ENCODE measurements at places on chromosomes 16 and 17. TPM values are rescaled to one million over a fixed set of nuclear protein-coding genes. Genes with fewer than 3 reads are reported as not detected.

GRCh38 chr17:65864394-65864793 lies 302.9 kb upstream of the AXIN2 start:
- H3K27me3 ChIP-seq: no peaks in the 10 kb centered on the region
- H3K4me1 ChIP-seq: no peaks in the 10 kb centered on the region
- H3K36me3 ChIP-seq: no peaks in the 10 kb centered on the region
- no peak overlapping the region for H3K27ac ChIP-seq
- DNase-seq: no peak
- H3K4me3 ChIP-seq: no peak overlapping the region

Gene TRIM47
- 16.8 TPM for total RNA-seq

Gene MRPL38
- total RNA-seq: 27.2 TPM

DNA sequence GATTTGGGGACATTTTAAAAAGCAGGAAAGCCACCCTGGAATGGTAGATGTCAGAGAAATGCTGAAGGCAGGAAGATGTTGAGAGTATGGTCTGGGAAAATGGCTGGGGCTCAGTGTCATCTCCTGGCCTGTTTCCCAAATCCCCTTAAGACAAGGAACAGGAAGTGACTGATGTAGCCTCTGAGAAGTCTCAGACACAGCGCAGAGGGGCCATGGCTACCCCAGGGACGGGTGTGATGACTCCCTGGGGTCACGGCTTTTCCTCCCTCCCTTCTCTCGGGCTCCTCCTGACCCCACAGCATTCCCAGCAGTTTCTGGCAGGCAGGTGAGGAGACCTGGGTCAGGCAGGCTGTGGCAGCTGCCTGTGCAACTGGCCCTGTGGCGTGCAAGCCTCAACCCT lies 45.4 kb downstream of the RAP1GAP2 start:
- H3K4me3 ChIP-seq: no peak overlapping the region
- H3K27ac ChIP-seq: no peak overlapping the region
- no peaks in the 10 kb centered on the region for H3K4me1 ChIP-seq
- no peak for DNase-seq

Gene STX1B
- total RNA-seq: 1.3 TPM

- H3K4me3 ChIP-seq: no peak overlapping the region
- H3K27ac ChIP-seq: no peak overlapping the region
- H3K4me1 ChIP-seq: no peaks in the 10 kb centered on the region
- H3K27me3 ChIP-seq: no peaks in the 10 kb centered on the region
- no peaks in the 10 kb centered on the region for H3K36me3 ChIP-seq
- no peak for DNase-seq
Measured at GRCh38 chr17:49327835-49328784, 33.9 kb downstream of the ZNF652 start.

Gene GPRC5B
- total RNA-seq: 40.0 TPM

Gene NTN1
- total RNA-seq: 163 TPM

- peaks cover 19% of the 10 kb centered on the region for H3K4me1 ChIP-seq
- peak overlapping the region; percentile 54 for H3K27ac ChIP-seq
- H3K4me3 ChIP-seq: no peak overlapping the region
- no peaks in the 10 kb centered on the region for H3K27me3 ChIP-seq
- DNase-seq: no peak
Measured at GRCh38 chr17:31486351-31487062, 95.0 kb downstream of the RAB11FIP4 start.

- H3K4me1 ChIP-seq: peaks cover 5% of the 10 kb centered on the region
- H3K27me3 ChIP-seq: no peaks in the 10 kb centered on the region
- H3K36me3 ChIP-seq: no peaks in the 10 kb centered on the region
Measured at GRCh38 chr17:66430846-66431795, 128.7 kb downstream of the PRKCA start.

DNA sequence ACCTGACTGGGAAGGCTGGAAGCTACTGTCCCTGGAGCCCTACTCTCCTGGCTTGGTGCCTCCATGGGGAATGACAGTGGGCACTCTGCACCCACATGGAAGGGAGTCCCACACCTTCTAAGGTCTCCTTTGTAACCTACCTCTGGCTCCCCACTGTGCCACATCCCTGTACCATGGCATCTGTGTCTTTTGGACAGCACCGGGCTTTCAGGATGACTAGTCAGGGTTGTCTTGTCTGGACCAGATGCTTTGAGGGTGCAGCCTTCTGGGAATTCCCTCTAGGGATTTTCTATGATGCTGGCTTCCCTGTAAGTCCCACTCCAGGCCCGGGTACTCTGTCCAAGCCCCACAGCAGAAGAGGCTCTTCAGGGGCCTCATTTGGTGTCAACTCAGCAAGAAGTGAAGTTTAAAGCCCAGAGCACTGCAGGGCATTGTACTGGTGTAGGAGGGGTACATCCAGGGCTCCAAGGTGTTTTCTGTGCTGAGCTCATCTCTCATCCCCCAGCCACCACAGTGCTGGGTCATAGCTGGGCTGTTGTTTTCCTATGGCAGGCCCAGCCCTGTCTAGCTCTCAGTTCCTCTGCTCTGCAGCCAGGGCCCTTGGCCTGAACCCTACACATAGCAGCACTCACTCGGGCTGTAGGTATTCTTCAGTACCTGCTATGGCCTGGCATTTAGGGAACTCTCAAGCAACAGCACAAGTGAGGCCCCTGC lies 255.3 kb downstream of the CPPED1 start:
- DNase-seq: no peak
- no peak overlapping the region for H3K4me3 ChIP-seq
- no peaks in the 10 kb centered on the region for H3K27me3 ChIP-seq
- no peaks in the 10 kb centered on the region for H3K36me3 ChIP-seq

GRCh38 chr16:86732621-86733295 lies 154.4 kb downstream of the FOXL1 start:
- no peaks in the 10 kb centered on the region for H3K4me1 ChIP-seq
- no peak overlapping the region for H3K4me3 ChIP-seq
- no peaks in the 10 kb centered on the region for H3K27me3 ChIP-seq

Gene SEC14L1
- total RNA-seq: 54.0 TPM

Gene SRCIN1
- 0.52 TPM for total RNA-seq

Gene APOBR
- total RNA-seq: 0.78 TPM

Gene HS3ST3B1
- total RNA-seq: 2.8 TPM

DNA sequence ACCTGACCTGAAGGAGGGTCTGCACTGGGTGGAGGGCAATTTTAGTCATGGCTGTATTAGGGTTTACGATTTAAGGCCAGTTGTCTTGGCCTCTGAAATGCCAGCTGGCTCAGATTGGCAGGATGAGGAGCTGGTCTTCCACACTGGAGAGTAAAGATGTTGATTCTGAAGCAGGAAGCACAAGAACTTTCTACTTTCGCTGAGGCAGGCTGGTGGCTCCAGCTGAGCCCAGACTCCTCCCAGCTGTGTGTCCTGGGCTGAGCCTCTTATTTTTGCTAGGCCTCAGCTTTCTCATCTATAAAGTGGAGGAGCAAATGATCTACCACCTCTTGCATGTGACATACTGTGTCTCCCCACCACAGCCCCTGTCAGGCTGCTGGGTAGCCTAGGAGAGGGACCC lies 74.4 kb downstream of the MRM1 start:
- no peak overlapping the region for H3K27ac ChIP-seq
- no peak overlapping the region for H3K4me3 ChIP-seq
- H3K4me1 ChIP-seq: no peaks in the 10 kb centered on the region
- H3K27me3 ChIP-seq: no peaks in the 10 kb centered on the region

Gene SLC16A13
- 0.71 TPM for total RNA-seq

- peaks cover 11% of the 10 kb centered on the region for H3K36me3 ChIP-seq
- DNase-seq: peak; percentile 73
- H3K27ac ChIP-seq: no peak overlapping the region
- no peaks in the 10 kb centered on the region for H3K27me3 ChIP-seq
- no peak overlapping the region for H3K4me3 ChIP-seq
Measured at GRCh38 chr16:83926726-83927397, 26.2 kb upstream of the OSGIN1 start.

Gene SYNGR3
- 2.1 TPM for total RNA-seq

DNA sequence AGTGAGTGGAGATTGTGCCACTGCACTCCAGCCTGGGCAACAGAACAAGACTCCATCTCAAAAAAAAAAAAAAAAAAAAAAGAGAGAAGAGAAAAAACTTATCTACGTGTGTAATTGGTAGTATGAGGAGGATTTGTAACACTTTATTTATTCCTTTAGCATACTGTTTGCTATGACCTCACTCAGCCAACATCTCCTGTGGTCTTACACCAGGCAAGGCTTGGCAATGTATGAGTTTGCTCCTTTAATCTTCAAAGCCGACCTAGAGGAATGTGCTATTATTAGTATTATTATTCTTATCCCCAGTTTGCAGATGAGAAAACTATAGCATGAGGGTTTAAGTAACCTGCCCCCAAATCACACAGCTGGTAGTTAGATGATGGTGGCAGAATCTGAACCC lies 35.8 kb upstream of the HAPSTR1 start:
- no peak overlapping the region for H3K4me3 ChIP-seq
- H3K4me1 ChIP-seq: peaks cover 9% of the 10 kb centered on the region
- no peak overlapping the region for H3K27ac ChIP-seq
- H3K27me3 ChIP-seq: no peaks in the 10 kb centered on the region
- H3K36me3 ChIP-seq: no peaks in the 10 kb centered on the region
- no peak for DNase-seq

Gene CDC6
- 0.44 TPM for total RNA-seq

- no peak overlapping the region for H3K4me3 ChIP-seq
- no peaks in the 10 kb centered on the region for H3K36me3 ChIP-seq
Measured at GRCh38 chr16:23258919-23259237, 43.2 kb upstream of the SCNN1B start.

GRCh38 chr16:67927131-67927941 lies 4.3 kb downstream of the CTRL start:
- no peak overlapping the region for H3K27ac ChIP-seq
- no peaks in the 10 kb centered on the region for H3K4me1 ChIP-seq
- peaks cover 10% of the 10 kb centered on the region for H3K36me3 ChIP-seq
- H3K27me3 ChIP-seq: no peaks in the 10 kb centered on the region
- H3K4me3 ChIP-seq: no peak overlapping the region
- DNase-seq: no peak

Gene KRT39
- total RNA-seq: not detected

DNA sequence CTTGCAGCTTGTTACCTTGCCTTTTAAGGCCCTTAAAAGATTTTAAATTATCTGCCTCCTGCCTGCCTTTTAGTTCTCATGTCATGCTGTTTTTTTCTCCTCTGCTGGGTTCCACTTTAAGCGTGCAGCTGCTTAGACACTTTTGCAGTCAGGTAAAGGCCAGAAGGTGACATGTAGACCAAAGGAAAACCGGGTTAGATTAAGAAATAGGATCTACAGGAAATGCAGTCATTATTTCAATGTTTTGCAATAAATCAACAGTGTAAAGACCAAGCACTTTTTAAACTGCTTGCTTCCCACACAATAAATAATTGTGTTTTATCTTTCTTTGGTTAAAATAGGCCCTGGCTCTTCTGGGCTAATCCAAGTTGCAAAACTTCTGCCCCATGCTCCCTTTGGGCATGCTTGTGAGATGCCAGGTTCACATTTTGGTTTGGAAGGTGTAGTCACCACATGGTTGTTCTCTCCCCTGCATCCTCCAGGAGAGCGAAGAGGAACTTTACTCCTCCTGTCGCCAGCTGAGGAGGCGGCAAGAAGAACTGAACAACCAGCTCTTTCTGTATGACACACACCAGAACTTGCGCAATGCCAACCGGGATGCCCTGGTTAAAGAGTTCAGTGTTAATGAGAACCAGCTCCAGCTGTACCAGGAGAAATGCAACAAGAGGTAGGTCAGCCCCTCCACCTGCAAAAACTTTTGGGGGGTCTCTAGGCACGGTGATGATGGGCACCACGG lies 54.9 kb downstream of the SDR42E1 start:
- DNase-seq: no peak
- H3K4me3 ChIP-seq: no peak overlapping the region
- H3K27ac ChIP-seq: no peak overlapping the region

Gene SMIM36
- total RNA-seq: not detected

DNA sequence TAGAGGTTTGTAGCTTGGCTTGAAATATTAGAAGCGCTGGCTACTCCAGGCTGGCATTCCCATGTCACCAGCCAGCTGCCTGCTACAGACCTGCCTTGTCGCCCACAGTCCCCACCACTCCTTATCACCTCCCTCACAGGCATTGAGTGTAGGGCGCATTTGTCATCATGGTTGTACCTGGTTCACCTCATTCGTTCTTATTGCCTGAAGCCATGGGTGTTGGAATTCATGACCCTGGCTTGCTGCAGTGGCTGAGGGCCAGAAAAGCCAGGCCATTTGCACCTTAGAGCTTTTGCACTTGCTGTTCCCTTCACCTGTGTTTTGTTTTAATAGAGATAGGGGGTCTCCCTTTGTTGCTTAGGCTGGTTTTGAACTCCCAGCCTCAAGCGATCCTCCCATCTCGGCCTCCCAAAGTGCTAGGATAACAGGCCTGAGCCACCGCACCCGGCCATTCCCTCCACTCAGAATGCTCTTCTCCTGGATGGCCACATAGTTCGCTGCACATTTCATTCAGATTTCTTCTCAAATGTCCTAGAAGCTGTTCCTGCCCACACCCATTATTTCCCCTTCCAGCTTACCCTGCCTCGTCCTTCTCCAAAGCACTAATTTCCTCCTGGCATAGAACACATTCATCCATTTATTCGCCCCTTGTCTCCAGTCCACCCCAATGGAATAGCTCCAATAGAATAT lies 97.6 kb downstream of the C16orf78 start:
- H3K4me3 ChIP-seq: no peak overlapping the region
- H3K27ac ChIP-seq: no peak overlapping the region
- no peaks in the 10 kb centered on the region for H3K27me3 ChIP-seq
- H3K36me3 ChIP-seq: no peaks in the 10 kb centered on the region
- no peaks in the 10 kb centered on the region for H3K4me1 ChIP-seq

Gene KRT32
- not detected for total RNA-seq

DNA sequence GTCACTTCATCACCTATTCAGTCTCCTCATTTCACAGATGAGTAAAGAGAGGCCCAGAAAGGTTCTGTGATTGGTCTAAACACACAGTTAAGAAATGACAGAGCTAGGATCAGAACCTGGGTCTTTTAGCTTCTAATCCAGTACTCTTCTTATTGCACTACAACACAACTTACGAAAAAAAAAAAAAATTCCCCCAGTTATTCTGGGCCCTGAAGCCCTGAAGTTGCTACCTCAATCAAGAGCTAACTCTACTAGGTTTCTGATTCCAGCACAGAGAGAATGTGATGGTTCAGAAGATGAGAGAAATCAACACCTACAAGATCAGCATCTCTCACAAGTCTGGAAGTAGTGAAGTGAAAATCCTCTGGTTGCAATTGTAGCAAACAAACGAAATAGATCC lies 37.3 kb downstream of the GRB7 start:
- H3K4me1 ChIP-seq: no peaks in the 10 kb centered on the region
- H3K27ac ChIP-seq: no peak overlapping the region
- no peak for DNase-seq
- H3K27me3 ChIP-seq: peaks cover 4% of the 10 kb centered on the region
